Activated CD4-positive, alpha-beta T cell treated with anti-CD3 and anti-CD28 coated beads, Interleukin-2, amount 50 U/mL, for 24 hours (primary cell): ENCODE measurements at places on chromosomes 4 and X.

- DNase-seq: no peak
Measured at GRCh38 chr4:7873881-7874280, 65.8 kb downstream of the AFAP1 start.

GRCh38 chr4:87375719-87376291, 15.2 kb downstream of the HSD17B11 start:
- no peak for DNase-seq

DNA sequence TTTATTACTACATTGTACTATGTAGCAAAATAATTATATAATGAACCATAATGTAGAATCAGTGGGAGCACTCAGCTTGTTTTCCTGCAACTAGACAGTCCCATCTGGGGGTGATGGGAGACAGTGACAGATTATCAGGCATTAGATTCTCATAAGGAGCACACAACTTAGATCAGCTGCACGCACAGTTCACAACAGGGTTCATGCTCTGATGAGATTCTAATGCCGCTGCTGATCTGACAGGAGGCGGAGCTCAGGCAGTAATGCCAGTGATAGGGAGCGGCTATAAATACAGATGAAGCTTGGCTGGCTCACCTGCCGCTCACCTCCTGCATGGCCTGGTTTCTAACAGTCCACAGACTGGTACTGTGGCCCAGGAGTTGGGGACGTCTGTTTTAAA, 199.2 kb downstream of the MAB21L2 start:
- no peak for DNase-seq

- DNase-seq: peak; percentile 22
Measured at GRCh38 chrX:41085878-41086626, 807 bp downstream of the USP9X start.

GRCh38 chr4:8872402-8873291, 1.0 kb upstream of the HMX1 start:
- no peak for DNase-seq

DNA sequence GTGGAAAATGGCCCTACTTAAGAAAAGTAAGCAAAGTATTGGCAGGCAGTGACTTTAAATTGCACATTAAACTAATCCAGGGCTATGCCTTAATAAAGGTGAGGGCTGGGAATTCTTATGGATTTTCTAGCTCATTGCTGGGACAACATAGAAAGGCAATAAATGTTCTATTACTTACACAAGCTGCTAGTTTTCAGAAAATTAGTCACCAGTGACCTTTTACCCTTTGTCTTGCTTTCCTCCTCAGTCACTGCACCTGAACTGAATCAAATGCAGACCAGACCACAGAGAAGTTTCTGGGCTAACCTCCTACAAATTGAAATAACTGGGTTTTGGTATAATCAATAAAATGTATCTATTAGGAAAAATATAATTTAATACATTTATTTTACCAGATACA, 694.4 kb upstream of the FAM241A start:
- no peak for DNase-seq

- DNase-seq: no peak
Measured at GRCh38 chrX:153411255-153411987, at the start of gene ZFP92. ZFP92 (plus strand) TSS chrX:153411472; CDS start chrX:153418323, 6,851 bp downstream.

DNA sequence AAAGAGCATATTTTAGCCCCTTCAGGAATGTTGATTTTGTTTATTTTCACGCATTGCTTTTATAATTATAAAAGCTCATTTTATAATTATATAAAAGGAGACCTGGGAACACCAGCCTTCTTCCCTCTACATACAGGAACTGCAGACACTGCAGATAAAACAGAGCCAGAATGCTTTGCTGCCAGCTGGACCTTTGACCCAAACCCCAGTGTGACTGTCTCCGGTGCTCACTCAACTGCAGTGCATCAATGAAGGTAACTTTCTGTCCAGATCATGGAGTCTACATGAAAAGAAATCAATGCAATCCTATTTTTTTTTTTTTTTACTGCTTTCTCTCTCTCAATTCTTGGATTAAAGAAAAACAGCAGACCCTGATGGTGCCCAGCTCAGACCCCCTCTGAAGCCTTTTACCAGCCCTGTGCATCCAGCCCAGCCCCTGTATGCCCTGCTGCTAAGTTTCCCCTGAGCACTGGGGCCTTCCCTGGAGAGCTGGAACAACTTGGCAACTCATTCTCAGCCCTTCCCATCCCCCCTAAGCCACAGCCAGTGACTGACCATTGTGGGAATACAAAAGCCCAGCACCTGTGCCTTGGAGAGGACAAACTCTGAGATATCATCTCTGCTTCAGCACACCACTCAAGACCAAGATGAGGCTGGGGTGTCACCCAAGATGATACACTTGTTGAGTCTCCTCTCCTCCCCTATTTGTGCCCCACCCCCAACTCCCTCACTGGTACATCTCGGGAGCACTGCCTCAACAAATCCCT, 182.1 kb downstream of the EVC2 start:
- DNase-seq: no peak

GRCh38 chr4:52483186-52483890, 175.8 kb downstream of the USP46 start:
- DNase-seq: no peak
